ENCODE measurements at places on chromosomes 6 and 20.
A peak's percentile ranks its signal among the peaks of the same experiment; 100 is the strongest.

- no peak for DNase-seq
These were observed 104.0 kb downstream of the ARHGAP18 start for GRCh38 chr6:129605967-129606366.

- DNase-seq, result no peak
These were observed 22.1 kb upstream of the OVOL2 start for GRCh38 chr20:18079756-18080353.

- no peak for DNase-seq
These were observed 25.5 kb downstream of the TRERF1 start for GRCh38 chr6:42426191-42426590.

- no peak for DNase-seq
These were observed 85.8 kb downstream of the YTHDF1 start for GRCh38 chr20:63129991-63130657.

DNA sequence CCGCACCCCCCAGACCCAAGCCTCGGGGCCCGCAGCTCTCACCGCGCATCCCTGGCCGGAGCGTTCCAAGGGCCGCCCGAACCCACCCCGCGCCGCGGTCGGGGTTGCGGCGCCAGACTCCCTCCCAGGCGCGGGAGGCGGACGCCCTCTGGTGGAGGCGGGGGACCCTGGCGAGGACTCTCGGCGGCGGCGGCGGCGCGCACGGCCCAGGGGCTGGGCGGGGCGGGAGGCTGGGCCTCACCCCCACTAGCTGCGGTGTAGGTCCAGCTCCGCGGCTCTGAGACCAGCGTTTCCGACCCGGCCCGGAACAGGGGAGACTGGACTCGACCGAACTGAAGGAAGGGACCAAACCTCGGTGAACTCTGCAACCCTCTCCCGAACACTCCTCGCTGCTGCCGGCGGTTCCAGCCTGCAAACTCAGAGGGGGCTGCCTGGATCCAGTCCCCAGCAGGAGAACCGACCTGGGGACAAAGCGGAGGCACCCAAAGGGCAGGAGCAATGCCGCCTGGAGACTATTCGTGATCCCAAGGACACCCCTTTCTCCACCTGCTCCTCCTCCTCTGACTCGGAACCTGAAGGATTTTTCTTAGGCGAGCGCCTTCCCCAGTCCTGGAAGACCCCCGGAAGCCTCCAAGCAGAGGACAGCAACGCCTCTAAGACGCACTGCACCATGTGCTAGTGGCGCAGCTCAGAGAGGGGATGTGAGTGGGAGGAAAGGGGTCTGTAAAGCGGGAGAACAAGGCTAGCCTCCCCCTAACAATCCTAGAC, 859 bp upstream of the TOMM6 start:
- DNase-seq, result peak; percentile 77

GRCh38 chr20:18288749-18289267, 481 bp downstream of the ZNF133 start:
- peak; percentile 29 for DNase-seq

- DNase-seq, result no peak
These were observed 19.4 kb downstream of the GPX6 start for GRCh38 chr6:28496099-28496779.

DNA sequence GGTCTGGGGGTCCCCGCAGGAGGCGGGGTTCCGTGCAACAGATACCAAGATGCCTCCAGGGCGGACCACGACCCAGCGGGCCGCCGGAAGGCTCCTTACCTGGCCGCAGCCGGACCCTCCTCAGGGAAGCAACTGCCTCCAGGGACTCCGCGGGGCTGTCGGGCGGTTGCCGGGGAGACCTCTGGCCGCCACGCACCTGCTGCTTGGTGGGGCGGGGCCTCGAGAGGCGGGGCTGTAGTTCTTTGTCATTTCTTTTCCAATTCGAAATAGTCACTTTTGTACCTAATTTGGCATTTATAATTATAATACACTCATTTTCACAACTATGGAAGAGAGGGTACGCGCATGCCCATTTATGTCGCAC, 647 bp downstream of the AK9 start:
- DNase-seq, result no peak

DNA sequence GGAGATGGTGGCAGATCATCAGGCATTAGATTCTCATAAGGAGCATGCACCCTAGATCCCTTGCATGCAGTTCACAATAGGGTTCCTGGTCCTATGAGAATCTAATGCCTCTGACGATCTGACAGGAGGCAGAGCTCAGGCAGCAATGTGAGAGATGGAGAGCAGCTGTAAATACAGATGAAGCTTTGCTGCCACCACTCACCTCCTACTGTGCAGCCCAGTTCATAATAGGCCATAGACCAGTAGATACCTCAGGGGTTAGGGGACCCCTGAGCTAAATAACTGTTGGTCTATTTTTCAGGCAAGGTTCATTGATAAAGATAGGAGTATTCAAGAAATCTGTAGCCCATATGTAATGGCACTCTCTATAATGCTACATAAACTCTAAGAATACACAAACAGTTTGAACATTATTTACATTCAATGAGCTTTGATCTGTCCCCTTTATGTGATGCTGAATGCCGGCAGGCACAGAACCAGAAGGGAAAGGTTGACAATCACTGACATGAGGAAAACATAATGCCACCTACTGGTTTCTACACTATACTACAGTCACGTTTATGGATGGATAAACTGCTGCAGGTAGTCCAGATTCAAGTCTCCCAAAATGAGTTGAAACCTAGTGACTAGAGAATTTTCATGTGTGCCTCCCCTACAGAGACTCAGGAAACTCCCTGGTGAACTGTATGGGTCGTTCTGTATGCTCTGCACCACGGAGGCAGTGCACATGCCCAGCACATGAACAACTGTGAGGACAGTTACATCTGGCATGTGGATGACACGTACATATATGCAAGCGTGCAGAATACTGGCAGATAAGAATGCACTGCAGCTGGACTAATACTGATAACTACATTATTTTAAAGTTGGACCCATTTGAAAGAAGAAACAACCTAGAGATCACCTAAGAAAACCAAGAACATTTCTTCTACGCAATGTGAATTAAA, 72.0 kb downstream of the DST start:
- peak; percentile 35 for DNase-seq

DNA sequence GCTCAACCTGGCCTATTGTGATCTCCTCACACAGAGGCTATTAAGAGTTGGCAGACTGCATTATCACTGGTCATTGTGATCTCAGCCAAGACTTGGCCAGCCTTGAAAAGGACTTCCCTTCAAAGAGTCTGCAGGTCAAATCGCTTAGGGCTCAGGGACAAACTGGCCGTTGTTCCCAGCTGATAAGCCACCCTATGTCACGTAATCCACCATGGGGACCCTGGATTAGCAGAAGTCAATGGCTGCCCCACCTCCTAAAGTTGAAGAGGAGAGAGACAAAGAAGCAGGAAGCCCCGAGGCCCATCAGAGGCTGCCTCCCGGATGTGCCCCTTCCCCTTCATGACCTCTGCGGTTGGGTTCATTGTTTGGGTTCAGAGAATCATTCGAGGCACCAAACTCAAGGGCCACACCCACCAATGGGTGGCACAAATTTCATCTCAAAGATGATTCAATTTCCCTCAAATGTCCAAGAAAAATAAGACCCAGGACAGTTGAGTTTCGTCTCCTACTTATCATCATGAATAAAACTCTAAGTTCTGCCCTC, 56.6 kb downstream of the BPIFB1 start:
- DNase-seq, result no peak

DNA sequence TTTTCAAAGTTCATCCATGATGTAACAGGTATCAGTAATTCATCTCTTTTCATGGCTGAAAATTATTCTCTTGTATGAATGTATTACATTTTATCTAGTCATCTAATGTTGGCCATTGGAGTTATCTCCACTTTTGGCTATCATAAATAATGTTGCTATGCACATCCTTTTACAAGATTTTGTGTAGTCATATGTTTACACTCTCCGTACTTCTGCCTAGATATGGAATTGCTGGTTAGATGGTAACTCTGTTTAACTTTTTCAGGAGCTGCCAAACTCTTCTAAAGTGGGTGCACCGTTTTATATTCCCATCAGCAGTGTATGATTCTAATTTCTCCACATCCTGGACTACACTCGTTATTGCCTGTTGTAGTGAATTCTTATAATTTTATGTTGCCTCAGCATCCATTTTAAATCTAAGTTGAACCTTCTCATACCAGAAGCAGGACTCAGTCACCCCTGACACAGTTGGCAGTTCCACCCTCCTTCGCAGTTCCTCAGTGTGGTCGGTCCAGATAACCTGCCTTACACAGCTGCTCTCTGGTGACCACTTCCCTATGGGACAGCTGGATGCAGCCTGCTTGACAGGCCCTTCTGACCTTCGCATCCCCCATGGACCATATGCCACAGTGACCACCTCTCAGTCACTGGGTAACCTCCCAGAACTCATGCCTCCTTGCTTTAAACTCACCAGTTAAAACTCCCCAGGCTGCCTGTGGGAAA, 33.9 kb downstream of the KIZ start:
- DNase-seq, result no peak

DNA sequence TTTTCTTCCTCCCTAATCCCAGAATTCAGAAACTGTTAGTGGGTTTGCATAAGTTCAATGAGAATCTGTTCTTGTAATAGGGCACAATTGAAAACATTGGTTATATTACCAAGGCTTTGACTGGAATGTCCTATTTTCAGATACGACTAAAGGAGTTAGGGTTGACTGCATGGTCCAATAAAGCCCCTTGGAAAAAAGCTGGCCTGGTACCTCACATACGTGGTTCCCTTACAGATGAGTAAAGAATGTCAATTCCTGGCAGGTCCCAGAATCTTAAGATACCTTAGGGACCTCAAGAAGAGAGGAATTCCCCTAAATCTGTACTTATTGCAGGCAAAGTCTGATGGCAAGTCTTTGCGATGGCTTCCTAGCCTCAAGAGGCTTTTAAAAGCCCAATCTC, 4.6 kb downstream of the PPDPF start:
- DNase-seq, result no peak

DNA sequence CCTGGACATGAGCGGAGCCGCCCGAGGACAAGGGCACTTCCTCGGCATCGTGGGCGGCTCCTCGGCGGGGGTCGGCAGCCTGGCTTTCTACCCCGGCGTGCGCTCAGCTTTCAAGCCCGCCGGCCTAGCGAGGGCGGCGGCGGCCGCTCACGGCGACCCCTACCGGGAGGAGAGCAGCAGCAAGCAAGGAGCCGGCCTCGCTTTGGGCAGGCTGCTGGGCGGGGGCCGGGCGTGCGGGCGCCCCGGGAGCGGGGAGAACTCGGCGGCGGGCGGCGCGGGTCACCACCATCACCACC, 6.7 kb downstream of the PRDM13 start:
- DNase-seq, result no peak

- no peak for DNase-seq
These were observed 8.7 kb downstream of the CST4 start for GRCh38 chr20:23680146-23680545.

GRCh38 chr6:79431537-79431933, 105.7 kb downstream of the LCA5 start:
- no peak for DNase-seq

DNA sequence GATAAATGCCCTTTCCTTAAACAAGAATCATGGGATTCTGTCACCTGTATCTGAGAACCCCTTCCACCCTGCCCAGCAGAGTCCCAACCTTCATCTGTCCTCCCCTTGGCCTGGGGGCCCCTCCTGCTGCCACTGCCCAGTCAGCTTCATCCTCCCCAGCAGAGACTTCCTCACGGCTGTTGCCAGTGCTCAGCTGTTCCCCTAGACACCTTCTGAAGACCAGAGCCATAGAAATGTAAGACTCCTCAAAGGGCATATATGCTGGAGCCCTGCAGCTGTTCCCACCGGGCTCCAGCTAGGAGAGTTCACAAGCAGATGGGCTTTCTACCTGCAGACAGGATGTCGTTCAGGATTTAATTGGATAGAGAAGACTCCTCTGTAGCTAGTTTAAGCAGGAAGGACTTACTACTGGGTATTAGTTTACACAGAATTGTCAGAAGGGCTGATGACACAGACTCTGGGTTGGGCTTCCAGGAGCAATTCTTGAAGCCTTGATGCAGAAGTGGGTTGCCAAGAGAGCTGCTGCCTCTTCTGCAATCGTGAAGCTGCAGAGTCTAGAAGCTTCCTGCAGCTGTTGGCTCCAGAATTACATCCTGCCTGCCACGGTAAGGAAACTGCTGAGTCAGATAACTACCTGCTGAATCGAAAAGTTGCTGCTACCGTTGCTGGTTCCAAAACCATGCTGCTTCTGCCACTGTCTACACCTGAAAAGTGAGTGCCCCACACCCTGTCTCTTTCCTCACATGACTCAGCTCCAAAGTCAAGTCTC, 57.1 kb upstream of the MLN start:
- DNase-seq, result no peak

DNA sequence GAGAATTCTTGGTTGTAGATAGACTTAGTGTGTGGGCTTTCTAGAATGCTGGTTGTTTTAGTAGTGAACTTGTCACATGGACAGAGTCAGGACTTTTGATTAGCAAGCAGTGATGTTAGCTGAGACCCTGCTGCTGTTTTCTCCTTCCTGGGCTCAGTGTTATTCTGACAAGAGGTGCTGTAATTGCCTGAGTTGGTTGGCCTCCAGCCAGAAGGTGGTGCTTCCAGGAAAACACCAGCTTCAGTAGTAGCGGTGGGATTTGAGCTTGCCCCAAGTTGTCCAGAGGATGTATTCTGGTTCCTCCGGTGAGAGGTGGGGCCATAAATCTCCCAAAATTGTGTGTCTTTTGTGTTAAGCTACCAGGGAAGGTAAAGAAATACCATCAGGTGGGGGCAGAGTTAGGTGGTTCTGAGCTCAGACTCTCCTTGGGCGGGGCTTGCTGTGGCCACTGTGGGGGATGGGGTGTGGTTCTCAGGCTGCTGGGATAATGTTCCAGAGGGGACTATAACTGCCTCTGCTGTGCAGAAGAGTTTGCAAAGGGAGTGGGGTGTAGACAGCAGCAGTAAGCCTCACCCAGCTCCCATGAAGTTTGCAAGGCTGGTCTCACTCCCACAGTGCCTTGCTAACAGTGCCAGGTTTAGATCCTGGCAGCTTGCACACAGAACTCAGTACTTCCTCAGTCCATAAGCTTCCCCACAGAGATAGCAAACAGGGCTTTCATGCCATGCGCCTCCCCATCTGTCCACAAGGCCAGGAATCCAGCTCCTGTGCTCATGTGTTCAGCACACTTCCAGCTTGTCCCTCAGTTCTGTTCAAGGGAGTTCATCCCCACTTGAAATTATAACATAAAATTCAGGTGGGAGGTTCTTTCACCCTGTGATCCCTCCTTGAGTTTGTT, 278.4 kb upstream of the PTCHD4 start:
- no peak for DNase-seq

DNA sequence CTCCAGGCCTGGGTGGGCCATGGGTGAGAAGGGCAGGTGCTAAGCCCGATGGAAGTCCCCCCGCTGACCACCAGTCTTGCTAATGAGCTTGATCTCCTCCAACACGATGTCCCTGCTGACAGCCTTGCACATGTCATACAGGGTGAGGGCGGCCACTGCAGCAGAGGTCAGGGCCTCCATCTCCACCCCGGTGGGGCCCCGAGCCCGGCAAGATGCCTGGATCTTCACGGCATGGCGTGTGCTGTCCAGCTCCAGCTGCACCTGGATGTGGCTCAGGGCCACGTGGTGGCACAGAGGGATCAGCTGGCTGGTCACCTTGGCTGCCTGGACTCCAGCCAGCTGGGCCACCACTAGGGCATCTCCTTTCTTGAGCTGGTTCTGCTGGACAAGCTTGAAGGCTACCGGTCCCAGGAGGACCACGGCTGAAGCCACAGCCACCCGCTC, 27.9 kb downstream of the MOCS1 start:
- no peak for DNase-seq
